Activated naive CD4-positive, alpha-beta T cell (primary cell): ENCODE measurements at places on chromosomes 3 and 15.

GRCh38 chr15:68209735-68210408 is 4.7 kb upstream of the CALML4 start:
- no peak for DNase-seq

DNA sequence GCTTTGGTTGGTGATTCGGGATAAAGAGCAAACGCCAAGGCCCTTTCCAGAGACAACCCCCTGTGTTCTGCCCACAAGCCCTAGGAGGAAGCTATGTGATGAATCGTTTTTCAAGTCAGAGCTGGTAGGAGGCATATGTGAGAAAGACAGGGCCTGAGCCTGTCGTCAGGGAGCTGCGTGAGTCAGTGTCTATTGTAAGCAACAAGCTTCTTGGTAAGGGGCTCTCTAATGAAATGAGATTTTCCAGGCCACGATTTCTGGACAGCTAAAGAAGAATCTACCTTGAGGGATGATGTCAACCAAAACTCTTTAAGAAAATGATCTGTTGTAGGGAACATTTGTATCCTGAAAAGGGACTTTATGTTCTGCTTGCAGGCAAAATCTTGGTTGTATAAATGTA is 318.9 kb upstream of the IL12A start:
- no peak for DNase-seq

GRCh38 chr3:59249004-59249403 is 199.2 kb upstream of the CFAP20DC start:
- no peak for DNase-seq

- no peak for DNase-seq
These were observed 542.3 kb upstream of the ROBO2 start for GRCh38 chr3:76497636-76498035.

- DNase-seq: no peak
These were observed 238.0 kb downstream of the CACNA2D3 start for GRCh38 chr3:54360320-54360719.

GRCh38 chr3:36786921-36787890 is 22.9 kb upstream of the DCLK3 start:
- no peak for DNase-seq

- DNase-seq: no peak
These were observed 86.3 kb downstream of the CNTN6 start for GRCh38 chr3:1179146-1179545.

DNA sequence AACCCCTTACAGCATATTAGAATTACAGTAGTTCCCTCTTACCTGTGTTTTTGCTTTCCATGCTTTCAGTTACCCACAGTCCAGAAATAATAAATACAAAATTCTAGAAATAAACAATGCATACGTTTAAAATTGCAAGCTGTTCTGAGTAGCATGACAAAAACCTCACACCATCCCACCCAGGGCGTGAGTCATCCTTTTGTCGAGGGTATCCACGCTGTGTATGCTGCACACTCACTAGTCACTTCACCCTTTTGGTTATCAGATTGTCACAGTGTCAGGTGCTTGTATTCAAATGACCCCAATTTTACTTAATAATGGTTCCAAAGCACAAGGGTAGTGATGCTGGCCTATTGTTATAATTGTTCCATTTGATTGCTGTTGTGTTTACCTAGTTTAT is 72.5 kb upstream of the P3H2 start:
- DNase-seq: no peak

DNA sequence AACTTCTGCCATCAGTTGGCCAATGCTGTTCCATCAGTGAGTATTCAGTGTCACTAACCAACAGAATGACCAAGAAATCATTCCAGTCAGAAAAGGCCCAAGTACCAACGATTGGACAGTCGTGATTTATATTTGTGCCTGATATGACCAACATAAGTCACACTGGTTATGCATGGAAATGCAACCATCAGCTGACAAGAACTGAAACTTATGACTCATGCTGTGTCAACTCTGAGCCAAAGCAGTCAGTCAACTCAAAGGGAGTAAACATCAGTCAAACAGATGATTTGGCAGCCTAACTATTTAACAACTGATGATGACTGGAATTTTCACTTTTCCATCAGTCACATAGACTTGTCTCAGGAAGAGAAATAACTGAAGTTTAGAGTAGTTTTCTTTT is 142.4 kb downstream of the ANXA2 start:
- no peak for DNase-seq

- DNase-seq: no peak
These were observed 84.1 kb downstream of the ZNF609 start for GRCh38 chr15:64544450-64544849.

GRCh38 chr3:14810070-14810791 is 8.5 kb upstream of the FGD5 start:
- DNase-seq: no peak
